Esophagus squamous epithelium (tissue), 5 donors: ENCODE measurements at places on chromosomes 13 and 19.

DNA sequence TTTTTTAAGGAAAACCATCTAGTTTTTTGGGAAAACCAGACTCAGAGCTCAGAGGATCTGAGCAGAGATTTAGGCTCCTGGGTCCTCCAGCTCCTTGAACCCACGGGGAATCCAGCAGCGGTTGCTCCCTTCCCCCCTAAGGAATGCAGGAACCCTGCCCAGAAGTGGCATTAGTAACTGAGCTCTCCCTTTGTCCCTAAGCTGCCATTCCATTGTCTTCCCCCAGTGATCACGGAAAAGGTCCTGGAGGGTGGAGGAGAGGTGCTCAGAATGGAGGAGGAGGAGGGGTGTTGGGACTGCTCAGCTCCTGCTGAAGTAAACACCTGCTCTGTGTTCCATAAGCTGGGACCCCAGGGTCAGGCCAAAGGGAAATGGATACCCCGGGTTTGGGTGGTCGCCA lies 16.8 kb upstream of the OR1M1 start:
- H3K36me3 ChIP-seq, result no peaks in the 10 kb centered on the region
- no peak overlapping the region for H3K4me3 ChIP-seq
- H3K27me3 ChIP-seq, result no peaks in the 10 kb centered on the region
- no peak for DNase-seq
- no peak overlapping the region for H3K27ac ChIP-seq

- H3K27me3 ChIP-seq, result no peaks in the 10 kb centered on the region
- no peak for DNase-seq
- no peaks in the 10 kb centered on the region for H3K36me3 ChIP-seq
- H3K27ac ChIP-seq, result no peak overlapping the region
Observed at GRCh38 chr19:11887234-11887610, 360 bp upstream of the ZNF69 start.

GRCh38 chr19:43315851-43316250 lies 37.6 kb upstream of the CD177 start:
- H3K4me1 ChIP-seq, result no peaks in the 10 kb centered on the region
- peaks cover 13% of the 10 kb centered on the region for H3K27me3 ChIP-seq
- no peak overlapping the region for H3K27ac ChIP-seq
- DNase-seq, result no peak
- no peaks in the 10 kb centered on the region for H3K36me3 ChIP-seq
- no peak overlapping the region for H3K4me3 ChIP-seq

- H3K27me3 ChIP-seq, result no peaks in the 10 kb centered on the region
- H3K36me3 ChIP-seq, result peaks cover 24% of the 10 kb centered on the region
- H3K4me3 ChIP-seq, result no peak within 1 kb of the TSS
- DNase-seq, result no peak
- no peak within 1 kb of the TSS for H3K27ac ChIP-seq
- no peaks in the 10 kb centered on the region for H3K4me1 ChIP-seq
Observed at GRCh38 chr19:32719611-32720059, at the start of gene TDRD12. Gene TDRD12, plus strand, starts transcription at chr19:32719767. Its CDS starts 306 bp downstream, at chr19:32720073.

DNA sequence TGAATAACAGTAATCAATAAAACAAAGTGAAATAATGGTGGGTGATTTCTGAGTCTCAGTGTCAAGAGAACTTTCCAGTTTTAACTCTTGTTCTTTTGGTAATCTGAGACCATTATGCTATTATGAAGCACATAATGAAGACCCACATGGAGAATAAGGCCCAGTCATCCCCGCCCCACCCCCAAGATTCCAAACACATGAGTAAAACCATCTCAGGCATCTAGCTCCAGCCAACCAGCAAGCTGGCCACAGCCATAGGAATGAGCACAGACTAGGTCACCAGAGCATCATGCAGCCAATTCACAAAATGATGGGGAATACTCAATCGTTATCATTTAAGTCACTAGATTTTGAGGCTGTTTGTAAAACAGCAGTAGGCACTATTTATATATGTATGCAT lies 1769.0 kb upstream of the PCDH20 start:
- no peaks in the 10 kb centered on the region for H3K27me3 ChIP-seq
- H3K4me1 ChIP-seq, result no peaks in the 10 kb centered on the region
- no peak for DNase-seq
- H3K4me3 ChIP-seq, result no peak overlapping the region
- no peaks in the 10 kb centered on the region for H3K36me3 ChIP-seq

DNA sequence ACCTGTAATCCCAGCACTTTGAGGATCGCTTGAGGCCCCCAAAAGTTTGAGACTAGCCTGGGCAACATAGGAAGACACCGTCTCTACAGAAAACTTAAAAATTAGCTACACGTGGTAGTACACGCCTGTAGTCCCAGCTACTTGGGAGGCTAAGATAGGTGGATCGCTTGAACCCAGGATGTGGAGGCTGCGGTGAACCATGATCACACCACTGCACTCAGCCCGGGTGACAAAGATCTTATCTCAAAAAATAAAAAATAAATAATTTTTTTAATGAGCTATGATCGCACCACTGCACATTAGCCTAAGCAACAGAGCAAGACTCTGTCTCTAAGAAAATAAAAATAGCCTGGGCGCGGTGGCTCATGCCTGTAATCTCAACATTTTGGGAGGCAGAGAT lies 6.6 kb downstream of the RCBTB2 start:
- H3K36me3 ChIP-seq, result peaks cover 5% of the 10 kb centered on the region
- H3K4me1 ChIP-seq, result peaks cover 37% of the 10 kb centered on the region
- H3K27me3 ChIP-seq, result no peaks in the 10 kb centered on the region
- H3K4me3 ChIP-seq, result no peak overlapping the region
- no peak overlapping the region for H3K27ac ChIP-seq
- no peak for DNase-seq

DNA sequence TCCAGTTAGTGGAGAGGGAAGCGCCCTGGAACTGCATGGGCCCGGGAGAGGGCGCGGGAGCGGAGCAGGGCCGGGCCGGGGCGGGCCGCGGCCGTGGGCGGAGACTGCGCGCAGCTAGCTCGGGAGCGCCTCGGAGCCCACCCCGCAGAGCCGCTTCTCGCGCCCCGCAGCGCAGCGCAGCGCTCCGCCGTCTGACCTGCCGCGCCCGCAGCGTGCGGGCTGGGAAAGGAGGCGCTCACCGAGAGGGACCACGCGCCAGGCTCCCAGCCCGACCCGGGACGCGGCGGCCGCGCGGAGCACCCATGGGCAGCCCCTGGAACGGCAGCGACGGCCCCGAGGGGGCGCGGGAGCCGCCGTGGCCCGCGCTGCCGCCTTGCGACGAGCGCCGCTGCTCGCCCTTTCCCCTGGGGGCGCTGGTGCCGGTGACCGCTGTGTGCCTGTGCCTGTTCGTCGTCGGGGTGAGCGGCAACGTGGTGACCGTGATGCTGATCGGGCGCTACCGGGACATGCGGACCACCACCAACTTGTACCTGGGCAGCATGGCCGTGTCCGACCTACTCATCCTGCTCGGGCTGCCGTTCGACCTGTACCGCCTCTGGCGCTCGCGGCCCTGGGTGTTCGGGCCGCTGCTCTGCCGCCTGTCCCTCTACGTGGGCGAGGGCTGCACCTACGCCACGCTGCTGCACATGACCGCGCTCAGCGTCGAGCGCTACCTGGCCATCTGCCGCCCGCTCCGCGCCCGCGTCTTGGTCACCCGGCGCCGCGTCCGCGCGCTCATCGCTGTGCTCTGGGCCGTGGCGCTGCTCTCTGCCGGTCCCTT lies at the start of gene MLNR:
TSS of gene MLNR (plus strand) at position 303 of the 820 bp plus-strand sequence. CDS start at position 303, 0 bp downstream.
- peaks cover 15% of the 10 kb centered on the region for H3K4me1 ChIP-seq
- no peak within 1 kb of the TSS for H3K27ac ChIP-seq
- no peaks in the 10 kb centered on the region for H3K36me3 ChIP-seq
- no peak for DNase-seq
- peaks cover 3% of the 10 kb centered on the region for H3K27me3 ChIP-seq

DNA sequence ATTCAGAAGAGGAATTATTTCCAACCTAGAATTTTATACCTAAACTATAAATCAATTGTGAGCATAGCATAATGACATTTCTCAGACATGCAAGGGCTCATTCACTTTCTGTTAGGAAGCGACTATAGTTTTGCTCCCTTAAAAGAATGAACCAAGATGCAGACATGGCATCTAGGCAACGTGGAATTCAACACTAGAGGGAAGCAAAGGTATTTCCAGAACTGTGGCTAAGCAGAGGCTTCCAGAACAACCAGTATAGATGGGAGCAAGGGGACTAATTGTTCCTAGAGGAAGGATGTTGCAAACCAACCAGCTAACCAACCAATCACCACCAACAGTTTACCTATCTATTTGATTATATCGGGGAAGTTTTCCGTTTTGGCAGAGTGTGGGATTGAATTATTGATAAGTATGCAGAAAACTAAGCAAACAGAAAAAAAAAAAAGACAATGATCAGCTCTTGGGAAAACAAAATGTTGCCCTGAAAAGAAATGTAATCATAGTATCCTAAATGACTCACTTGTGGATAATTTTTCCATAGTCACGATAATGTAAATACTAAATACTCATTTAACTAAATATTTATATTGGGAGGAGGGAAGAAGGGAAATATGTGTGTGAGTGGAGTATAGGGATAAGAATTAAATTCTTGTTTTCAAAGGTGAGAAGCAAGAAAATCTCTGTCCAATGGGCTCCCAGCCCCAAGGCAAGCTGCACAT lies 21.1 kb downstream of the ARL11 start:
- H3K27ac ChIP-seq, result no peak overlapping the region
- H3K27me3 ChIP-seq, result no peaks in the 10 kb centered on the region
- H3K4me1 ChIP-seq, result peaks cover 9% of the 10 kb centered on the region
- no peak for DNase-seq

GRCh38 chr19:46484656-46485055 lies 11.0 kb downstream of the PNMA8B start:
- H3K4me1 ChIP-seq, result peaks cover 23% of the 10 kb centered on the region
- peaks cover 12% of the 10 kb centered on the region for H3K27me3 ChIP-seq
- no peaks in the 10 kb centered on the region for H3K36me3 ChIP-seq
- no peak for DNase-seq

DNA sequence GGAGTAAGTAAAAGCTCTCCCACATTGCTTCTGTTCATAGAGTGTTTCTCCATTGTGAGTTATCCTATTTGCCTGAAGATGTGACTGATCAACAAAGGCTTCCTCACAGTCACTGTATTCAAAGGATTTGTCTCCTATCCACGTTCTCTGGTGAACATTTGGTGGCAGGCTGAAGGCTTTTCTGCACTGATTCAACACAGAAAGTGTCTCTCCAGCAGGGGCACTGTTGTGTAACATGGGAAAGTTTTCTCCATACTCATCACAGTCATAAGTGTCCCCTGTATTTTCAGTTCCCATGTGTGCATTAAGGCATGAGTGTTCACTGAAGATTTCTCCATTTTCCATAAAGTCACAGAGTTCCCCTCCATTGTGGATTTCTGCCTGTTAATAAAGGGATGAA lies 17.6 kb downstream of the ZNF121 start:
- H3K4me3 ChIP-seq, result no peak overlapping the region
- peaks cover 39% of the 10 kb centered on the region for H3K36me3 ChIP-seq
- H3K27me3 ChIP-seq, result no peaks in the 10 kb centered on the region
- H3K4me1 ChIP-seq, result no peaks in the 10 kb centered on the region

- H3K36me3 ChIP-seq, result no peaks in the 10 kb centered on the region
- no peak overlapping the region for H3K27ac ChIP-seq
- no peaks in the 10 kb centered on the region for H3K4me1 ChIP-seq
- H3K27me3 ChIP-seq, result no peaks in the 10 kb centered on the region
- DNase-seq, result no peak
Observed at GRCh38 chr13:67086260-67086659, 143.9 kb downstream of the PCDH9 start.

GRCh38 chr13:52926971-52927370 lies 78.5 kb upstream of the PCDH8 start:
- no peaks in the 10 kb centered on the region for H3K27me3 ChIP-seq
- H3K4me3 ChIP-seq, result no peak overlapping the region
- no peak overlapping the region for H3K27ac ChIP-seq
- H3K36me3 ChIP-seq, result no peaks in the 10 kb centered on the region
- DNase-seq, result no peak

DNA sequence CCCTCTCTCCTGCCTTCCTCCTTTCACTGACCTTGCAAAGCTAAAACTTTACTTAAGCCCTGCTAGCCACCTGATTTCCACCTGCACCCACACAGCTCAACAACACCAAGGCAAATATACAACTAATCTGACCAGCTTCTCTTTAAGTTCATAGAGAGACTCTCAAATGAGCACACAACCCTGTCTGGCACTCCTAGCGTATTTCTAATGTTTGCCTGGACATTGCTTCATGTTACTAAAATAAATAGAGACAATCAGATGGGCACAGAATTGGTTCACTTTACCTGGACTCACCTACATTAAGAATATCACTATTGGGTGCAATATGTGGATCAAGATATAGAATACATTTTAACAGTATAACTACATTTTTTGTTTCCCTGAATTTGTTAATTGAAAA lies 33.2 kb upstream of the RXFP2 start:
- H3K36me3 ChIP-seq, result no peaks in the 10 kb centered on the region
- H3K27ac ChIP-seq, result no peak overlapping the region
- no peak overlapping the region for H3K4me3 ChIP-seq
- H3K4me1 ChIP-seq, result no peaks in the 10 kb centered on the region
- no peak for DNase-seq
- no peaks in the 10 kb centered on the region for H3K27me3 ChIP-seq
